ENCODE measurements at places on chromosomes 5 and 9. TPM values are rescaled to one million over a fixed set of nuclear protein-coding genes. Genes with fewer than 3 reads are reported as not detected.

DNA sequence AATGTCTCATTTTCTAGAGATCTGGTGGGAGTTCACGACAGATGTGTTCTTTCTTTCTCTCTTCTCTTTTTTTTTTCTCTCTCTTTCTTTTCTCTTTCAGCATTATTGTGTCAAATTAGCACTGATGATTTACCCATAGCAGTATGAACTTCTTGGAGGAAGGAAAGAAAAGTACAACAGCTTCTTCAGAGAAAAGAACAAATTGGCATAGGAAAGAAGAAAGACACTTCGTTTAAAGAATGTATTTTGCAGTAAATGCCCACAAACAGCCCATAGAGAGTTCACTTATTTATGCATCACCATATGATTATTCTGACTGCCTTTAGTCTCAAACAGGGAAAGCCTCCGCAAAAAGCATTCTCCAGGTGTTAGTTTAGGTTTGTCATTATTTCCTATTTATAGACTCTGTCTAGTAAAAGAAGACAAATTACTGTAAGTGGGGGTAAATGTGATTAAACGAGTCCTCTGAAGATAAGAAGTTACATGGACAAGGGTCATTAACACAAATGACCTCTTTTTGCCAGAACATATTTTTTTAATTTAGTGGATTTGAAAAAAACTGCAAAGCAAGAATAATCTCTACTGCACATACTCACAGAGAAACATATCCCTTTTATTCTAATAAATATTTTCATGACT, 68.0 kb downstream of the POU5F2 start:
- no peak for DNase-seq

GRCh38 chr5:52751137-52751536, 36.6 kb upstream of the ITGA1 start:
- DNase-seq: no peak

The SPATA31A3 gene
- total RNA-seq: not detected

The NTRK2 gene
- not detected for total RNA-seq

GRCh38 chr9:93451849-93452709, 594 bp downstream of the FAM120A start:
- peak; percentile 51 for DNase-seq

- DNase-seq: no peak
Measured at GRCh38 chr5:4306057-4306456, 710.4 kb downstream of the IRX1 start.

- DNase-seq: peak; percentile 85
Measured at GRCh38 chr5:138336952-138337684, 948 bp upstream of the FAM53C start.

DNA sequence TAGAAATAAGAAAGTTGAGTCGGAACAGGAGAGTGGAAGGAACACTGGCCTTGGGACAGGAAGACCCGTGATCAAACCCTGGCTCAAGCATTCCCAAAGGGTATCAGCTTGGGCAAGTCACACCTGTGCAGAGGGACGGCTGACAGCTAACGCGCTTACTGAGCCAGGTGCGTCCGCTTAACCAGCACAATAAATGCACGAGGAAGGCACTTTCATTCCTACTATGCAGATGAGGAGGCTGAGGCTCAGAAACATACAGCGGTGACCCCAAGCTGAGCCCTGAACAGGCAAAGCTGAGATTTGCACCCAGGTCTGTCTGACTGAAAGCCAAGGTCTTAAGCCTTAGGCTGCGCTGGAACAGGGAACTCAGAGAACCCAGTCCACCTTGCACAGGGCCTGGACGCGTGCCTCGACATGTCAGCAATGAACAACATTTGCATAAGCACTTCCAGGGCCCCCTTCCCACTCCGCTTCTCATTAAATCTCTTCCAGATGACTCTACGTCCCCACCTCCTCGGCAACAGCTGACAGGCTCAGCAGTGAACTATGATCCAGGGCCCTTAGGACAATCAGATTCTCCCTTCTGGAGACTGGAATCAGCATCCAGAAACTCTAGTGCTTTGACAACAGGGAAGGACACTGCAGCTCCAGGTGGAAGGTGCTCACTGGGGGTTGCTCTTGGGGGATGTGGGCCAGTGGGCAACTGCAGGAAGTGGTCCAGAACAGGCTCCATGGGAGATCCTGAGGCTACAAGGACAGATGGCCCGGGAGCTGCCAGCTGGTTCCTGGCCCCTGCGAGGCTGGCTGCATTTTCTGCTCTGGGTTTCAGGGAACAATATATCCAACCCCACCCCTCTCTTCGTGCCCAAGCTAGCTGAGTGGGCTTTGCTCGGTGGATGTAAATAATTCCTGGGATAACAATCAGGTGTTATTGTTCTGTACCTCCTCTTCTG, 35.2 kb downstream of the SH3PXD2B start:
- DNase-seq: no peak

DNA sequence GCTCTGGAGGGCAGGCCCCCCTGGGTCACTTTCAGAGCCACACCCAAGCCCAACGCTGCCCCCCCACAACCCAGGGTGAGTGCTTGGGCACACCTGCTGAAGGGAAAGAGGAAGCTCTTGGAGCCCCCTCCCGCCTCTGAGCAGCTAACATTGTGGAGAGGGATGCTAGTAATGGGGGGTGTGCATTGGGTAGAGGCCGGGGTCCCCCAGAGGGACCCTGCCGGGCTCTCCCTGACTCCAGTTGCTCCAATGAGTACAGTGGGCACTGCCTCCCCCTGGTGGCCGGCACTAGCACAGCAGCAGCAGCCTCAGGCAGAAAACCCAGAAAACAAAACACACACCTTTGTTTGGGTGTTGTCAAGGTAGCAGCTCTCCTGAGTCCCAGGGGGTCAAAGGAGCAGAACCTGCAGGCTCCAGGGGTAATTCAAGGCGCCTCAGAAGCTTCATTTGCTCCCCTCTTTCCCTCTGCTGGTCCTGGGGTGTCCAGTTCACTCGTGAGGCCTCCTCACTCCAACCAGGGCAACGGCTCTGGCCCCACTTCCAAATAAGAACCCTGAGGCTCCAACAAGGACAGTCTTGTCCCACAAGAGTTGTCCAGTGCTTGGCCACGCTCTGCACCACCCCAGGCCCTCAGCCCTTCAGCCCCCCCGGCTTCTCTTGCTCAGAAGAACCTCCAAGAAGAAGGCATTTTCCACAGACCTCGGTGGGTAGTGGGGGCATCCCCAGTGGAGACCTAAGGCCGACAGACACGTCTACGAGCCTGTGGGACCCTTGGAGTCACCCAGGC, 16.1 kb downstream of the GBGT1 start:
- peak; percentile 91 for DNase-seq

- no peak for DNase-seq
Measured at GRCh38 chr5:92459654-92460053, 1076.5 kb upstream of the ARRDC3 start.

DNA sequence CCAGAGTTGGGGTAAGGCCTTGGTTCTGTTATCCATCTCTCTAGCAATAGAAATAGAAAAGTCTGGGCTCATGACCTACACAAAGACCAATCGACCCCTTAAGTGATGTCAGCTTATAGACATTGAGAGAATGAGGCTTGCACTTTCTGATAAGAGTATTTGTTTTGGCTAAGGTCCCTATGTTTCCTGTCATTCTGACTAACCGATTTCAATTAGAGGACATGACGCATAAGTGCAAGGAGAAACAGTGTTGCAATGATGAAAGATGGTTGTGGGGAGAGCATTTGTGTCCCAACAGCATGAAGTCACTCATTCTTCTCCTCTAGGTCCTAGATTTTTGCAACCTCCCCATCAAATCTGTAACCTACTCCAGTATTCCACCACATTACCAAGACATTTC, 255.1 kb downstream of the MAT2B start:
- DNase-seq: no peak

DNA sequence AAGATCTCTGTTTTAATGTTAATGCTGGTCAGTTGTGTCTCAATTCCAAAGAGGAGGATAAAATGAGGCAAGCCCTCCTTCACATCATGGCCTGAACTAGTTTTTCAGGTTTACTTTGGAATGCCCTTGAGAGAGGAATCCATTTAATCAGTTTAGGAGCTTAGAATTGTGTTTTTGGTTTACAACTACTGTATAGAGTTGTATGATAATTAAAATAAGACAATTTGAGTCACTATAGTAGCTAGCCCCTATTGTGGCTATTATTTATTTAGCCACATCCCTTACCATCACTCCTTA, 107.8 kb upstream of the PRLR start:
- no peak for DNase-seq

The EQTN gene
- not detected for total RNA-seq

- DNase-seq: no peak
Measured at GRCh38 chr5:14932902-14933469, 61.4 kb upstream of the ANKH start.

DNA sequence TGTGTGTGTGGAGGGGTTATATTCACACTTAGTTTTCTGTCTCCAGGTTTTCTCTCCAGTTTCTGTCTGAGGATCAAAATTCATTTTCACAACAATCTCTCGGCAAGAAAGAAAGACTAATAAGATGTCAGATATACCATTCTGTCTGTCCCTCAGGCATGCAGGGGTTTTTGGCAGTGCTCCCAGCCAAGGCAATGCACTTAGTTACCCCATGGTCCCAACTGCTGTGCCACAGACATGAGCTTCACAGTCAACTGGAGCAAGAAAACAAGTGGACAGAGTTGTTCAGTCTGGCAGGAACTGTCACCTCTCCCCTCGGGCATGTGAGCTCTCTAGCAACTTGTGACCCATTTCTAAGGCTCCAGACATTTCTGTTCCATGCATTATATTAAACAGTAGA, 101.7 kb upstream of the LHFPL2 start:
- DNase-seq: no peak

GRCh38 chr9:14573319-14573718, 119.9 kb downstream of the ZDHHC21 start:
- no peak for DNase-seq

The FAM78A gene
- total RNA-seq: 44.2 TPM

The TNC gene
- total RNA-seq: not detected

GRCh38 chr5:181051841-181052671, 12.0 kb downstream of the BTNL9 start:
- no peak for DNase-seq

DNA sequence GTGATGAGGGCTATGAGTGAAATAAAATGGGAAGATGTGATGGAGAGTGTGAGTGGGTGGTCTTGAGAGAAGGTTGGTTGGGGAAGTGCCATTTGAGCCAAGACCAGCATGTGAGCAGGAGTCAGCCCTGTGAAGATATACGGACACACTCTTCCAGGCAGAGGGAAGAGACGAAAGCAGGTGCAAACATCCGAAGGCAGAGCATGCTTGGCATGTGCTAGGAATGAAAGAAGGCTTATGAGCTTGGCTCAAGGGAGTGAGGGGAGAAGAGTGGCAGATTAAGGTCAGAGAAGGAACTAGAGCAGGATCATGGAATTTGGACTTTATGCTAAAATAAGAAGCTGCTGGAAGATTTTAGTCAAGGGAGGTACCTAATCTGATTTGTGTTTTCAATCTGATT, 23.6 kb upstream of the CCDC112 start:
- DNase-seq: no peak

Measured in CD8-positive, alpha-beta T cell (primary cell).